ENCODE measurements at places on chromosomes 13 and 19. TPM values are rescaled to one million over a fixed set of nuclear protein-coding genes. Genes with fewer than 3 reads are reported as not detected.

DNA sequence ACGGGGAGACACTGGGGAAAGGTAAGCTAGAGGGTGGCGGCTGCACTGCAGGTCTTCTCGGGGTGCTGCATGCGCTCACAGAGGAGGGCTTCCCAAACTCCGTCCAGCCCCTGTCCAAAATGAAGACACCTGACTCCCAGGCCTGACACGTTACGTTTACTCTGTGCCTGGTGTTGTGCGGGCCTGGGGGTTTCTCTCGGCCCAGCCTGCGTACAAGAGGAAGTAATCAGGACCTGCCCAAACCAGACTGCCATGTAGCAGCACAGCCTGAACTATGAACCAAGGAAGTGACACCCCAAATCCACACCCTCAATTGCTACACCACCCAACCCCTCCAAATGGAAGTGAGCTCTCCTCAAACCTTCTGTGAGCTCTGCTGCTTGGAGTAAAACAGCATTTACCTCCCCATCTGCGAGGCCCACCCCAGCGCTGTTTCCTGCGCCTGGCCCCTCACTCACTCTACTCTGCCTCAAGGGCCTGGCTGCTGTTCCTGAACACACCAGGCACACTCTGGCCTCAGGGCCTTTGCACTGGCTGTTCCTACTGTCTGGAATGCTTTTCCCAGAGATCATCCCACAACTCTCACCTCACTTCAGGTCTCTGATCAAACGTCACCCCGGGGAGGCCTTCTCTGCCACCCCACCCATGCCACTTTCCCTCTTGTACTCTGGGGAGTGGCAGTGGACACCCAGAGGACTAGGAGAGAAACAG is 3.0 kb downstream of the HSPBP1 start:
- DNase-seq, result no peak

DNA sequence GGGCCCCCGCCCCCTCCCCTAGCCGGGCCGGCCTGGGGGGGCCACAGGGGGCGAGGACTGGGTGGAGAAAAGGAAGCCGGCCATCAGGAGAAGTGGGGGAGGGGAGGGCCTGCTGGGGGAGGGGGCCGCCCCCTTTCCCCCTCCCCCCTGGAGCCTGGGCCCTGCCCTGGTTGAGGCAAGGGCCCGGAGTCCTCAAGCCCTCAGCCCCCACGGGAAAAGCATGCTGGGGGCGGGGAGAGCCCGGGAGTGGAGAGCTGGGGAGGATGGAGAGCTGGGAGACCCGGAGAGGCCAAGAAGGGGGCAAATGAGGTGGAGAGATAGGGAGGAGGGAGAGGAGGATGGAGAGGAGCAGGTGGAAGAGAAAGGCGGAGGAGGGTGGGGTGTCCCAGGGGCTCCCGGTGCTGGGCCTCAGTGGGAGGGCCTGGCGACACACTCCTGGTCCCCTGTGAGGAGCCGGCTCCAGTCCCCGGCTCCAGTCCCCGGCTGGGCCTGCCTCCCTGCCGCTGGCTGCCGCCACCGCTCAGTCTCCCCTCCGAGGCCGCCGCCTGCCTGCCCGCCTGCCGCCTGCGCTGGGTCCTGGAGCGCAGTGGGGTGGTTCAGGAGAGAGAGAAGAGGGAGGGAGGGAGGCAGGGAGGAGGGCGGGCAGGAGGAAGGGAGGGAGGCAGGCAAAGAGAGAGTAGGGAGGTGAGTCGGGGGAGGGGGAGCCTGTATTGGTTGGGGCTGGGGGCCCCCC is at the start of gene GRIK5:
Gene GRIK5 (minus strand): TSS at position 588 of the 733 bp plus-strand sequence. CDS start 4,436 bp downstream, outside the sequence.
- DNase-seq, result no peak

DNA sequence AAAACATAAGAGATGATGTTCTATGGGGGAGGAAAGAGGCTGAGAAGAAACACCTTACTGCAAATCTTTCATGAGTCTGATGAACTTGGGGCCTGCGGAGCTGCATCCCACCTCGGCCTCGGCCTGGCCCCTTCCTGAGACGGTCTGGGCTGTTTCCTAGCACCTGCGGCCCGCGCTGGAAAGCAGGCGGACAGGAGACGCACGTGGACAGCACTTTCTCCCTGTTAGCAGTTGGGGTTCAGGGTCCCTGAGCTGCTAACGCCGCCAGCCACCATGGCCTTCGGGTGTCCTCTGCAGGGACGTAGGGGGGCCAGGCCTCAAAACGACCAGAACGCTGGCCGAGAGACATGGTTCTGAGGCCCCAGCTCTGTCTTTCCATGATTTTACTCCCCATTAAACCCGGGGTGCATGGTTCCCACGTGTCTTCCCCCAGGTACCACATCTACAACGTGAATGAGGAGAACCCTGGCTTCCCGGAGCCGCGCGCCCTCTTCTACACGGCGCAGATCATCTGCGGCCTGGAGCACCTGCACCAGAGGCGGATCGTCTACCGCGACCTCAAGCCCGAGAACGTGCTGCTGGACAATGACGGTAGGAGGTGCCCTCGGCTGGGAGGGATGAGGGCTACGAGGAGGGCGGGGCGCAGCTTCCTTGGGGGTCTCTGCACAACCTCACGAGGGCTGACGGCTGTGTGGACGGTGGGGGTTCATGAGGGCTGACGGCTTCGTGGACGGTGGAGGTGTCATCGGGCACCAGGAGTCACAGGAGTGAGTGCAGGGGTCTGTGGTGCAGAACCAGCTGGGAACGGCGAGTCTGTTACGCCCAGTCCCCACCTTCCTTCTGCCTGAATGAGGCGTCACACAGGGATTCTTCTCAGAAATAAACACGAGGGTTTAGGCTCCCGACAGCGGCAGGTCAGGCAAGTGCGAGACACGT is 4.3 kb downstream of the GRK1 start:
- no peak for DNase-seq

DNA sequence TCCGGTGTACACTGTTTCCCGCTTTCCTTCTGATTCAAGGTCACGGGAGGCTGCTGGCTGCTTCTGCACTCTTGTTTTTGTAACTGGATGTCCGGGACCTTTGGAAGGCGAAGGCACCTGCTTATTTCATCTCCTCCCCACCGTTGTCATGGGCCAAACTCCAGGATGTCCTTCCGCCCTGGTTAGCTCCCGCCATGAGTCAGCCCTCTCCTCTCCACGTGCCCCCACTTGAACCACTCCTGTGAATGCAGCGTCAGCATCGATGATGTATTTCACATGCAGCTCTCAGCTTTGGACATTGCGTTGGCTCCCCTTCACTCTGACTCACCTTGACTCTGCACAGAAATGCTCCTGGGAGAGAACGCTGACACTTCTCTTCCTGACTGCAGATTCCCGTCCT is 5.5 kb upstream of the GALP start:
- DNase-seq, result no peak

DNA sequence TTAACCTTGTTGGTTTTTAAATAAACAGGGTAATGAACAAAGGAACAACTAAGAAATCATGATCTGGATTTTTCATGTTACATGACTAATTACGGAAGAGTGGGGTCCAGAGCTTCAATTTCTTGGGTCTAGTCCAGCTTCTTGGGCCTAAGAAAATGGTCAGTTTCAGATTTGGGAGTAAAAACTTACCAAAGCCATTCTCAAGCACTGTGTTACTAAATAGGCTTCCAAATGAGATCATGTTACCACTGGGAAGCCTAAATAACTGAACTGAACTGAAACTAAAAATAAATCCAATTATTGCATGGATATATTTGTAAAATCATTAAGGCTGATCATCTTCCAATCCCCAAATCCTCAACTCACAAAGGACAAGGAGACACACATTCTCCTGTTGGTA is 13.9 kb downstream of the TBC1D4 start:
- no peak for DNase-seq

DNA sequence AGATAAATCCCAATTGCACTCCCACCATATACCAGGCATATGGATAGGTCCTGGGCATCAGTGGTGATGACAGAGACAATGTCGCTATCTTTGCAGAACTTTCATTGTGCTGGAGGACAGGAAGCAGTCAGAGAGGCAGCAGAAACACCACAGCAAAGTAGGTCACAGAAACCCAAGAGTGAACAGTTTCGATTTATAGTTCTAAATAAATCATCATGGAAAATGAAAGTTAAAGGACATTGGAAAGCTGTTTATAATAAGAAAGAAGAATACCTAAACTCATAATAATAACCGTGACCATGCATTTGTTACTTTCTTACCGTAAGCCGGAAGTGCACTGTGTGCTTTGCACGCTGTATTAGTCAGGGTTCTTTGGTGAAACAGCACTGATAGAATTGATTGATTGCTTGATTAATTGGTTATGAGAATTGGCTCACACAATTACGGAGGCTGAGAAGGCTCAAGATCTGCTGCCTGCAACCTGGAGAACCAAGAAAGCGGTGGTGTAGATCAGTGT is 38.9 kb downstream of the ALOX5AP start:
- no peak for DNase-seq

GRCh38 chr13:77776704-77777103 is 79.2 kb downstream of the SLAIN1 start:
- no peak for DNase-seq

GRCh38 chr13:36133950-36134626 is 2.9 kb upstream of the DCLK1 start:
- no peak for DNase-seq

DNA sequence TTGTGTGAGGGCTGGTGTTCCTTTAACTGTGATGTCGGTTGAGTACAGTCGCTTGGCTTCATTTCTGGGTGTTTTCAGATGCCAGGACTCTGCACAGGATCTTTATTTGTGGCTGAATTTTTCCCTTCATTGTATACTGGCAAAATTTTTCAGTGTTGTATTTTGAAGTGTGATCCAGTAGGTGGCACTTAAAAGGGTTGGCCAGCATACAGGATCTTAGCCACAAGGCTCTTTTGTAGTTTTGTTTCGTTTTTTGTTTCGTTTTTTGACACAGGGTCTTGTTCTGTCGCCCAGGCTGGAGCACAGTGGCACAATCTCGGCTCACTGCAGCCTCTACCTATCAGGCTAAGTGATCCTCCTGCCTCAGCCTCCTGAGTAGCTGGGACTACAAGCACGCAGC is 8.7 kb downstream of the FCAR start:
- DNase-seq, result no peak

DNA sequence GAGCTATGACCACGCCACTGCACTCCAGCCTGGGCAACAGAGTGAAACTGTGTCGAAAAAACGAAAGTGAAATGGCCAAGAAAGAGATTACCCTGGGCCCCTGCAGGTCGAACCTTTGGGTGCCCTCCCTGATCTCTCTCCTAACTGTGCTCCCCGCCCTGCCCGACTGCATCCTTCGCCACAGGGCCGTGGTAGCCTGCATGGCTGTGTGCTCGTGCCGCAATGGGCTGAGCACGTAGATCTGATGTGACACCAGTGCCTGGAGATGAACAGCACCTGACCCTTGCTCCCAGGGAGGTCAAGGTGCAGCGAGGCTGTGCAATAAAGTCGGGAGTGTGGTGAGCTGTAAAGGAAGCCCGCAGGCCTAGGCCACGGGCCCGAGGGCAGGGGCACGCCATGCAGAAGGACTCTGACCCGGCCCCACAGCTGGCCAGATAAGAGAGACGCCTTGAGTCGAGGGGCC is 60.2 kb downstream of the PEX11G start:
- DNase-seq, result no peak

GRCh38 chr13:36998624-36999041 is 507 bp downstream of the ALG5 start:
- DNase-seq, result no peak

DNA sequence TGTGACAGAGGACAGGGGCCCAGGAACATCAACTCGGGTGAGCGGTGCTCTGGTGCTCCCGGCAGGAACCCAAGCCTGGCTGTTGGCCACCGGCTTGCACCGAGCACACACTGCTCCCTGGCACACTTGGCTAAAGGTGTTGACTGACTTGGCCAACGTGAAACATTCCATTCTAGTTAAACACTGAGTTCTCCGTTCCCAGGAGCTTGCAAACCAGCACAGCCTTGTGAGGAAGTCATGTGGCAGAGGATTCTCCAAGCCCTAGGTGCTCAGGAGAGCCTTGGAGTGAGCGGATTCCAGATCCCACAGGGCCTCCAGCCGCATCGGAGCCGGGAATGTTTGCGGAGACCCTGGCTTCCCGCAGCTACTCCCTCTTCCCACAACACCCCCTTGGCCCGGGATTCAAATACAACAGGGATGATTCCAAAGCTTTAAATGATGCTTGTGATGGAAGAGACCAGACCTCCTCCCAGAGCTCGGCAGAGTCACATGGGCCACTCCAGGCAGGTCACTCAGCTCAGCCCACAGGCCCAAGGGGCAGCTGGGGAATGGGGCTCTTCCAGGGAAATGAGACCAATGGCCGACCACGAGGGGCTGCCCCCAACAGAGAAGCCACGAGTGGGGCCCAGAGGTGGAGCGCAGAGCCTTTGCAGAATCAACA is 2.9 kb downstream of the C13orf46 start:
- DNase-seq, result peak; percentile 10

DNA sequence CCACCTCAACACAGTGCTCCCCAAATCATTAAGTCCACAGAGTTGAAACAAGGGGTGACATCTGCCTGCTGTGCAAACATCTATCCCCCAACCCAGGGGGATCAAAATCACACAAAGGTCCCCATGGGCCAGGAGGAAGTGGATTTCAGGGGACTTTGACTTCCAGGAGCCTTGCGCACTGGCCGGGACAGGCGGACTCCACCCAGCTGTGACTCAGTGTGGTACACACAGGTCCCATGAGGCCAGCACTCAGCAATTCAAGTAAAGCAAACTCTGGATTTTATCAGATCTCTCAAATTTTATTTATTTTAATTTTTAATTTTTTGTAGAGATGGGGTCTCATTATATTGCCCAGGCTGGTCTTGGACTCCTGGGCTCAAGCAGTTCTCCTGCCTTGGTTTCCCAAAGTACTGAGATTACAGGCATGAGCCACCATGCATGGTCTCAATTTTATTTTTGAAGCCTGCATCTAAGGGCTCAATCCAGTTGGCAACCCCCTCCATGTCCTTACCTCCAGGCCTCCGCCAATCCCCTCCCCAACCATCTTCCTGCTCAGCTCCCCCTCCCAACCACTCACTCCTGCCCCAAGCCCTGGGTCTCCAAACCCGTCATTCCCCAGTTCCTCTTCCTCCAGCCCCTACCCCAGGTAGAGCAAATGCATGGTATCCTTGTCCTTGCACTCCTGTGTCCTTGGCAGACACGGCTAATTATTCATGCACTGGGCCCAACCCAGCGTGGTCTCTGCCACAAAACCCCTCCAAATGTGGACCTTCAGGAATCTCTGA is 18.2 kb downstream of the ARHGAP33 start:
- DNase-seq, result no peak

Gene CFD
- polyA plus RNA-seq, result 0.45 TPM

Gene SIX5
- 6.7 TPM for polyA plus RNA-seq

Gene SIRT6
- polyA plus RNA-seq, result 12.6 TPM

Gene TMPRSS9
- polyA plus RNA-seq, result not detected

Gene STOML3
- polyA plus RNA-seq, result not detected

Data from AG04450 (cell line).